Stimulated activated CD4-positive, alpha-beta T cell treated with anti-CD3 and anti-CD28 coated beads, TNF-alpha, amount 100 ng/mL, for 1 hour (primary cell): ENCODE measurements at places on chromosomes 6 and 20.

DNA sequence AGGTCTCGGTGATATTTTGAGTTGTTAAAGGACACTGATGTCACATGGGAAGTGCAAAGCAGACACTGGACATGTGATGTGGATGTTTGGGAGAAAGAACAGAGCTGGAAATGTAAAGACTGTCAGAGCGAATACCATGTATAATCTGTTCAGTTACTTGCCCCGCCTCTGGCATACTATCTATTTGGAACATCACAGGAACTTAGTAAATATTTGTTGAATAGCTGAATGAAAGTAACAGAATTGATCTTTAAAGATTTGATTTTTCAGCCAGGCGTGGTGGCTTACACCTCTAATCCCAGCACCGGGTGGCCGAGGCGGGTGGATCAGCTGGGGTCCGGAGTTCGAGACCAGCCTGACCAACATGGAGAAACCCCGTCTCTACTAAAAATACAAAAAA lies 13.8 kb upstream of the NHLRC1 start:
- DNase-seq, result no peak

- no peak for DNase-seq
Observed at GRCh38 chr6:64680446-64680845, 1026.6 kb downstream of the EYS start.

GRCh38 chr6:28124971-28125353 lies 553 bp downstream of the ZSCAN16 start:
- no peak for DNase-seq

DNA sequence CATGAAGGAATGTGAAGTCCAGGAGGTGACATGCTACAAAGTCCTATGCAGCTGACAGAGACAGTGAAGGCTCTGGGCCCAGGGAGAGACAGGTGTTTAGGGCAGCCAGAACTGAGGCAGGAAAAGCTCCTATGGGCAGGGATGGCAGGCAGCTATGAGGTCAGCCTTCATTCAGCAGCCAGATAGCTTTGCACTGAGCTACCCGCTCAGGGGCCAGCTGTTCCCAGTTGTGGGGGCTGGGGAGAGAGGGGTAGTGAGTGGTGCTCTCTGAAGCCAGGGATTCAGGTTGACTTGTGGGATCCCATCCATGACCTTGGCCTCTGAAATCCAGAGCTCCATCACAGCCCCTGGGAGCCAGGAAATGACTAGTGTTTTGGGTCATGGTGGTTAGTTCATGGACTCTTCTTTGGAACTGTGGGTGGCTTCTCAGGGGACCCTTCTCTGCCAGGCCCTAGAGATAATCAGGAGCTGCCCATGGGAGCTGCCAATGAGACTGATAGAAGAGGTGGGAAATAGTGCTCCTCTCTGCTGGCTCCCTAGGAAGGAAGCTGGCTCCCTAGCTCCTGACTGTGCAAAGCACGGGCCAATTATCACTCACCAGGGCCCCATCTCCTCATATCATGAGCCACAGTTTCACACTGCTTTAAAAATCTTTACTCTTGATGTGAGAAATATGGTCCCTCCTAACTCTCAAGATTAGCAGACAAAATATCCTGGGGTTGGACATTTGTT lies 127.7 kb downstream of the VEGFA start:
- no peak for DNase-seq

GRCh38 chr6:109471105-109471810 lies 11.8 kb downstream of the ZBTB24 start:
- no peak for DNase-seq

GRCh38 chr6:16354692-16355091 lies 116.3 kb downstream of the GMPR start:
- DNase-seq, result no peak

DNA sequence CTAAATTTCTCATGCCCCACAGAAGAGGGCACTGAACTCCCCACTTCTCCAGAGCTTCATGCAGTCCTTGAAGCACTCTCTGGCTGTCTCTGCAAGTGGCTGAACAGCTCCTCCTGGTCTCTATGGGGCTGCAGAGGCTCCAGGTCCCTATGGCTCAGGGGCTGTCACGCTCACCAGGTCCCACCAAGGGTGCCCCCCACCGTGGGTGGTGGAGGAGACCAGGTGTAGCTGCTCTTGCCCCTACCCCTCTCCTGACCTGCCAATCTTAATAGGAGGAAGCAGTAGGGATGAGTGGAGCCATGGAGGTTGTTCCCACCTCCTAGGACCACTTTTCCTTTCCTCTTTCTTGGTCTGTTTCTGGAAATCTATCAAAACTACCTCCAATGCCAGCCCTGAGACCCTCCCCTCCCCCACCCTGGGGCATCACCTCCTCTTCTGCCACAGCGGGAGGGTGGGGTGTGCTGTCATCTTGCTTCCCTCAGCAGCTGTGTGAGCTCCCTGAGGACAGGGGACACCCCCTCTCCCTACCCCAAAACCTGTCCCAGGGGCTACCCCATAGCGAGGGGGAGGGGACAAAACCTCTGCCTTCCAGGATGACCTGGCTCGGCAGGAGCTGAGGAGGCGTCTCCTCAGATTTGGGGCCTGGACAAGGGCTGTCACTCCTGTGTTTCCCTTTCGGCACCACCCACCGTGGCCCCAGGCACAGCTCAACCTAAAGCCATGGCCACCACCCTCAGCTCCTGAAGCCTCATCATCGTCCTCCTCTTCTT lies 12.0 kb upstream of the RAET1E start:
- DNase-seq, result no peak

- DNase-seq, result no peak
Observed at GRCh38 chr6:75747152-75747992, 1.7 kb upstream of the MYO6 start.

DNA sequence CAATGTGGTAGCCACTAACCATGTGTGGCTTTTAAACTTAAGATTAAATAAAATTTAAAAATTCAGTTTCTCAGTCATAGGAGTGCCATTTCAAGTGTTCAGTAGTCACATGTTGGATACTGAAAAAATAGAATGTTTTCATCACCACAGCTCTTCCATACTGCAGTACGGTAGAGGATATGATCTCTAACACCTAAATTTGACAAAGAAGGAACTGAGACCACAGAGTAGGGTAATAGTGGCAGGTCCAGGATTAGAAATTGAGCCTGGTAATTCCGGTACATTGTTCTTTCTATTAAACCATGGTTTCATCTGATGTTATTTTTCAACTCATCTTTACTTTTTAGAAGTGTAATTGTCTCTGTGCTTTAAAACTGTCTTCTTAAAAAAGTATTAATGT lies 104.0 kb downstream of the CD2AP start:
- DNase-seq, result no peak

- DNase-seq, result no peak
Observed at GRCh38 chr6:134544737-134545136, 226.8 kb upstream of the SGK1 start.

DNA sequence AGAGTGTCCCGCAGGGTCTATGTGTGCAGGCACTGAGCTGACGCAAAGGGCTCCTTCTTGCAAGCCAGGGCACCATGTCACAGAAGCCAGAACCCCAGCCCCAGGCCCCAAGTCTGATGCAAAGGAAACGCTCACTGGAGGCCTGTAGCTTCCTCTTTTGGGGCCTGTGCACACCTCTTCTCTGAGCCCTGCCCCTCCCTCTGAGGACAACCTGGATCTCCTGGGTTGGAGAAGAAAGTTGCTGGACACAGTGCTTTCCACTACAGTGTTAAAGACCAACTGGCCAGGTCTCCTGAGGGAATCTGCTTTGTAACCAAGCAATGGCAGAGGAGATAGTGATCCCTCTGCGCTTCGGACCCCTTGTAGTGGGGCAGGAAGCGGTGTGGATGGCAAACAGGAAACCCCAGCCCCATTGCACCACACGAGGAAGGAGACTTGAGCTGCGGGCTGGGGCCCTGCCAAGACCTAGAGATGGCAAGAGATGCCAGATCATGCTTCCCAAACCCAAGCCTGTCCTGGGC lies 90.0 kb downstream of the PRND start:
- no peak for DNase-seq

DNA sequence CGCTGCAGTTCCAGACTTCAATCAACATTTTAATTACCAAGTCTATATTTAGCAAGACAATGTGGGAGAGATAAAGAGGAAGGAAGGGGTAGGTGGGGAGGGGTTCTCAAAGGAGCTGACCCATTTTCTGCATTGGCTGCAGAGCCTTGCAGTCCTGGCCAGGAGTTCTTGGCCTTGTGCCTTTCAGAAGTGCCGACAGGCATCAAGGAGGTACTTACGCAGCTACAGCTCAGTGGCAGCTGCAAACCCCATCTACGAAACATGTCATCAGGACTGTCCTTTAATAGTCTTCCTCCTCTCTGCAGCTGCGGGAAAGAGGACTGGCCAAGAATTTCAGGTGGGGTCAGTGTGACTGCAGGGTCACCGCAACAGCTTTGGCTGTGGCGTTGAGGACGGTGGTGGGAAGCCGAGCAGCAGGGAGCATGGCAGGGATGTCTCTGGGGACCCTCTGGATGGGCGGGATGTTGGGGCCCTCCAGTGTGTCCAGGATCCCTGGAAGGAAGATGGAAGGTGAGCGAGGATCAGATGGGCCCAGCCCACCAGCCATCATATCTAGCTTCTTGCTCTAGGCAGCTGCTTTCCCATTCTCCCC lies 1.8 kb upstream of the LRRC73 start:
- DNase-seq, result no peak

- DNase-seq, result no peak
Observed at GRCh38 chr6:18204691-18205090, 49.5 kb downstream of the KDM1B start.

- no peak for DNase-seq
Observed at GRCh38 chr6:84681693-84682326, 82.6 kb downstream of the TBX18 start.

DNA sequence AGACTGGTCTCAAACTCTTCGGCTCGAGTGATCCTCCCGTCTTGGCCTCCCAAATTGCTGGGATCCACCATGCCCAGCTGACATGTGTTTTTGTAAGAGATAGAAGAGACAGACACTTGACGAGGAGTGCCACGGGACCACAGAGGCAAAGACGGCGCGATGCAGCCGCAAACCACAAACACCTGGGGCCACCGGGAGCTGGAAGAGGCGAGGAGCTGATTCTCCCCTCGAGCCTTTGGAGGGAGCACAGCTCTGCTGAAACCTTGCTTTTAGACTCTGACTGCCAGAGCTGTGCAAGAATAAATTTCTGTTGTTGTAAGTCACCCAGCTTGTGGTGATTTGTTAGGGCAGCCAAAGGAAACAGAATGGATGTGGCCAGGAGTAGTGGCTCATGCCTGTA lies 46.9 kb downstream of the TFAP2C start:
- DNase-seq, result no peak

GRCh38 chr6:2403546-2403945 lies 158.1 kb upstream of the GMDS start:
- no peak for DNase-seq

DNA sequence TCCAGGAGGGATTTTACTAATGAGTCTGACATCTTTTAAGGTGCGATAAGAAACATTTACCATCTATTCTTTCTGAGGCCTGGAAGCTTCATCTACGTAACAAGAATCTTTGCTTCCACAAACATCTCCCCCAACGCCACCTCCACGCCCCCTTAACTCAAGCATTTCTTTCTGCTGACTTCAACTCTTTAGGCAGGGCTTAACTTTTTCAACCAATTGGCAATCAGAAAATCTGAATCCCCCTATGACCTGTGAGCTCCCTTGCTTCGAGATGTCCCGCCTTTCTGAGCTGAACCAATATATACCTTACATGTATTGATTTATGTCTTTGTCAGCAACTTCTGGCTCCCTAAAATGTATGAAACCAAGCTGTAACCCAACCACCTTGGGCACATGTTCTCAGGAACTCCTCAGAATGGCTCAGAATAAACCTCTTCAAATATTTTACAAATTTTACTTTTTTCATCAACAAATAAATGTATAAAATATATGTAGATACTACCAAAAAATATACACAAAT lies 11.5 kb downstream of the OR2H2 start:
- DNase-seq, result no peak

DNA sequence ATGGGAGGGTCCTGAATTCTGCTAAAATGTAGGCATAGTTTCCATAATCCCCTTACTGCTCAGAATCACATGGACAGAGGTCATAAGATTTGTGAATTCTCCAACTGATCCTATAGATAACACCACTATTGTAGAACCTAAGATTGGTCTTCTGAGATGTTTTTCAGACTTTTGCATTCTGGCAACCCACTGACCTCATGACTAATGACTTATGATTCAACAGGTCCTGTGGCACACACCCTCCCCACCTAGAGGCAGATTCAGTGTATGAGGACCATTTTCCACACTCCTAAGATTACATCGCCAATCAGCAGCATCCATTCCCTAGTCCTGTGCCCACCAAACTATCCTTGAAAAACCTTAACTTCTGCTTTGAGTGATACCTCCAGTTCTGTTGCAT lies 207.2 kb downstream of the BTBD9 start:
- no peak for DNase-seq

DNA sequence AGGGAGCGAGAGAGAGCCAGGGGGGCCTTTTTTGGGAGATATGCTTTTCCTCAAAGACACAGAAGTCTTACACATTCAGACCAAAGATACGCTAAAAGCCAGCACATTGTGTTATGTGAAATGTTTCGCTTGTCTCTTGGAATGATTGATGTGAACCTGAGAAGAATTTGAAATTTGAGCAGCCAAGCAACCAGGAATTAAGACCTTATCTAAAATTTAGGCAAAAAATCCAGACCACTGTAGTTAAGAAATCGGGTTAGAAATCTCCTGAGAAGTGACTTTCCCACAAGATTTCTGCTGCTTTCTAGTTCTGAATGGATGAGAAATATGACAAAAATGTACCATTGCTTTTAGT lies 223.2 kb upstream of the GMDS start:
- no peak for DNase-seq

DNA sequence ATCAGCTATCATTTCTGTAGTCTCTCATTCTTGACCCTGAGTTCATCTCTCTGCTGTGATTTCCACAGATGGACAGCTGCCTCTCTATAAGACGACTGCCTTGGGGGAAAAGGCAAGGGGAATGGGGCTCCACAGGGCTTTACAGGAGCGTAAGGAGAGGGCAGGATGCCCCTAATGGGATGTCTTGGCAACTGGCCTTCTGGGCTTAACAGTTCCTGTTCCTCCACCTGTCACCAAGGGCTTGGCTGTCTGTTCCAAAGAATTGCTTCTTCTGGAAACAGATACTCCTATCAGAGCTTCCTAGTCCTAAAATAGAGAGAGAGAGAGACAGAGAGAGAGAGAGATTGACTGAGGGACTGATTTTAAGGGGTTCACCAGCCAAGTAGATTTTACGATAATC lies 181.9 kb downstream of the TMEM200A start:
- DNase-seq, result no peak

DNA sequence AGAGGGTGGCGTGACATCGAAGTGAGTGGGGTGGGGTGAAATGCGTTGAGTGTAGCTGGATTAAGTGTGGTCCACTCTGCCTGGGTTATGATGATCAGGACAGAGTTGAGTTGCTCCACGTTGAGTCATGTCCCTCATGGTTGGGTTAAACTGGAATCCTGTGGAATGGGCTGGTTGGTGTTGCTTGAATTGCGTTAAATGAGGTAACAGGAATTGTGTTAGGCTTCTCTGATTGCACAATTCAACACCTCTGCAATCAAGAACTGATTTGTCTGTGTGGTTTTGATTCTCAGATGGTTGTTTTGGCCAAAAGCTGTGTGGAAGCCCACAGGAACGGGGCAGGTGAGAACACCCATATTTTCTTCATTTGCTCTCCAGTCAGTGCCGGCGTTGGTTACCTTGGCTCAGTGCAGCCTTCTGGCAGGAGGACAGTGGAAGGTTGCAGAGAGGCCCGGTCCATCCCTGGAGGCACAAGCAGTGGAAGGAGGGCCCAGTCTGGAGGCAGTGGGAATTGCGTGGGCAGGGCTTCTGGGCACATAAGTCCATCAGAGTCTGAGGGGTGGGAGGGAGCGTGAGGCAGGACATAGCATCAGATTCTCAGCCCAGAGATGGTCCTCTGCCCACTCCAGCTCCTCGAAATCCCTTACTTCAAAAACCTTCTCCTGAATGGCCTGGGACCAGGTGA lies 11.6 kb downstream of the NOTCH4 start:
- no peak for DNase-seq

GRCh38 chr6:137341681-137342195 lies 122.6 kb upstream of the IFNGR1 start:
- peak; percentile 7 for DNase-seq
